Uterine smooth muscle cell (primary cell): ENCODE measurements at places on chromosomes 2 and 18. TPM values are rescaled to one million over a fixed set of nuclear protein-coding genes. Genes with fewer than 3 reads are reported as not detected.

The LBX2 gene
- total RNA-seq: 1.4 and 2.0 TPM in 2 replicates

The SYT4 gene
- total RNA-seq: not detected in 2 replicates

The ZC3H15 gene
- 99.1 and 103 TPM in 2 replicates for total RNA-seq

The NCKAP5 gene
- 0.55 and 1.6 TPM in 2 replicates for total RNA-seq

The AQP12A gene
- total RNA-seq: not detected in 2 replicates

The PLCD4 gene
- total RNA-seq: 2.1 and 2.6 TPM in 2 replicates

The RNF125 gene
- total RNA-seq: 0.50 and 0.89 TPM in 2 replicates

The FHOD3 gene
- 16.3 and 19.7 TPM in 2 replicates for total RNA-seq

The DLX2 gene
- total RNA-seq: under 0.01 TPM in 1 of 2 replicates, not detected in the other

The TRAPPC8 gene
- 54.8 and 57.7 TPM in 2 replicates for total RNA-seq

The SCYGR4 gene
- not detected in 2 replicates for total RNA-seq

The CDH7 gene
- total RNA-seq: not detected in 2 replicates

The CDKL4 gene
- 0.75 and 0.77 TPM in 2 replicates for total RNA-seq

The TMEM163 gene
- not detected in 2 replicates for total RNA-seq

The EMILIN2 gene
- total RNA-seq: 8.4 and 17.9 TPM in 2 replicates

The AFF3 gene
- total RNA-seq: 2.1 and 3.1 TPM in 2 replicates

The TSPYL6 gene
- not detected in 2 replicates for total RNA-seq

The FAM237A gene
- not detected in 2 replicates for total RNA-seq

The DAPL1 gene
- total RNA-seq: not detected in 2 replicates

The VSNL1 gene
- 0.77 and 0.87 TPM in 2 replicates for total RNA-seq

The RGPD3 gene
- 0.33 and 0.37 TPM in 2 replicates for total RNA-seq

The STRN gene
- 17.4 and 17.7 TPM in 2 replicates for total RNA-seq

The DPP4 gene
- total RNA-seq: 40.4 and 89.7 TPM in 2 replicates
